ENCODE measurements at places on chromosomes 2 and 18.

GRCh38 chr2:12176623-12177454, 430.4 kb downstream of the LPIN1 start:
- DNase-seq: peak; percentile 11

DNA sequence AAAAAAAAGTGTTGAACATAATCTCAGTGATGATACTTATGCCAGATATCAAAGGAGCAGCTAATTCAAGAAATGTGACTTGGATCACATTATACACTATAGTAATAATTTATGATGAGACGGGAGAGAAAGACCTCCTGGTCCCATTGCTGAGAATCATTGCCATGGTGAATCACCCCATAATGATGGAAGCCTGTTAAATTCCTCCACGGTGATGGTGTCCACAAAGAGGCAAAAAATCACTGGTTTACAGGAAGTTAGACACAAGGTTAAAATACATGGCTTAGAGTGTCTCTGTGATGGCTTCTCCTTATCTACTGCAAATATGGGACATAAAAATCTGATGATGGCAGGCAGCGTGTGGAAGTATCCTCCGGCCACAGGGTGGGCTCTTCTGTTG, 210.0 kb downstream of the CDH2 start:
- no peak for DNase-seq

- DNase-seq: peak; percentile 54
These were observed 40.5 kb upstream of the EFHD1 start for GRCh38 chr2:232592772-232593395.

GRCh38 chr2:74007121-74007520, 22.4 kb downstream of the TET3 start:
- DNase-seq: no peak

DNA sequence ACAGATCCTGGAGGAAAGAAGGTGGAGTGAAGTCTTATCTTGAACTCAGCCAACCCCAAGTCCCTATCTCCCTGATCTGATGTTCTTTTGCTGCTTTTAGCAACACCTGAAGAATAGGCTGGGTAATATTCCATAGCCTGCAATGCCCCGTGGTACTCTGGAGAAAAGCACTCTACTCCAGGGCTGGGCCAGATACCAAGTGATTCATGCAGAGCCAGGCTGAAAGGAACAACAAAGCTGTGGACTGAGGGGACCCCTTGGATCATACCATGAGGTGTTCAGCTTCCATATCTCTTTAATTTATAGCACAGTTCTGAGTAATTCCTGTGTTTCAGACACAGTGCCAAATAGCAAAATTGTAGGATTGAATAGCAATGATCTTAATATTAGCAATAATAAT, 130.6 kb downstream of the NXPH2 start:
- no peak for DNase-seq

DNA sequence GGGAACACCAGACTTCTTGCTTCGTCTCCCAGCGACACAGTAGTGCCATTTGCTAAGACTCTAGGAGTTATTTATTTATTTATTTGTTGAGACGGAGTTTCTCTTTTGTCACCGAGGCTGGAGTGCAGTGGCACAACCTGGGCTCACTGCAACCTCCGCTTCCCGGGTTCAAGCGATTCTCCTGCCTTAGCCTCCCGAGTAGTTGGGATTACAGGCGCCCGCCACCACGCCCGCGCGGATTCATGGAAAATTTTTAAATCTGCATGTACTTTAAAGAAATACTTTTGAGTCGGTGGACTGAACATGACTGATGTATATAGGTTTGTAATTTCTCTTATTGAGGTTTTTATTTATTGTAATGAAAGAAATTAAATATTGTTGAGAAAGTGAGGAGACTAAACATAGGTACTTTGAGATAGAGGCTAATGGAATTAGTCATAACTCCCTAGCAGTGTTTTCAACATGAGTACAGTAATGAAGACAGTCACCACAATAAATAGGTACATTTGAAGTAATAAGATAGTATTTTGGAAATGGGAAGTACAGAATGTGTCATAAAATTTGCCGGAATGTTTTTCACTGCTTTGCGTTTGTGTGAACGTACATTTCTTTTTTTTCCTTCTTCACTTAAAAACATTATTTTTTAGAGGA, 983 bp downstream of the MTX2 start:
- DNase-seq: no peak

DNA sequence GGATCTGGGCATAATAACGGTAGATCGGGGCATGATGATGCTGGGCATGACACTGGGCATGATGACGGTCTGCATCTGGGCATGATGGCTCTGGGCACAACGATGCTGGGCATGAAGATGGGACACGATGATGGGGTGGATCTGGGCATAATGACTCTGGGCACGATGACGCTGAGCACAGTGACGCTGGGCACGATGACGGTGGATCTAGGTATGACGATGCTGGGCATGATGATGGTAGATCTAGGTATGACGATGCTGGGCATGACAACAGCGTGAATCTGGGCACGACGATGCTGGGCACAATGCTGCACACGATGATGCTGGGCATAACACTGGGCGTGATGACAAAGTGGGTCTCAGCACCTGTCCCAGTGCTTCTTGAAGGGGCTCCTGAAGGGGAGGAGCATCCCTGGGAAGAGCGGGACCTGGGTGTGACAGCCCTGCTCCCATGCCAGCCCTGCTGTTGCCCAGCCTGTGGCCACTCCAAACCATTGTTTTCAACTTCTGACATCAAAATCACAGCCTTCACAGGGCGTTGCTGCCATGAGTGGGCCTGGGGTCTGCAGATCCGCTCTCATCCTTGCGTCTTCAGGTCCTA, 30.4 kb upstream of the ALLC start:
- DNase-seq: no peak

Data from AG09319 (cell line).